RWPE1 (cell line): ENCODE measurements at places on chromosomes 1 and 21.

- DNase-seq = no peak
Observed at GRCh38 chr1:48069662-48070395, 72.6 kb upstream of the TRABD2B start.

- DNase-seq = no peak
Observed at GRCh38 chr1:36838888-36839287, 195.4 kb downstream of the GRIK3 start.

DNA sequence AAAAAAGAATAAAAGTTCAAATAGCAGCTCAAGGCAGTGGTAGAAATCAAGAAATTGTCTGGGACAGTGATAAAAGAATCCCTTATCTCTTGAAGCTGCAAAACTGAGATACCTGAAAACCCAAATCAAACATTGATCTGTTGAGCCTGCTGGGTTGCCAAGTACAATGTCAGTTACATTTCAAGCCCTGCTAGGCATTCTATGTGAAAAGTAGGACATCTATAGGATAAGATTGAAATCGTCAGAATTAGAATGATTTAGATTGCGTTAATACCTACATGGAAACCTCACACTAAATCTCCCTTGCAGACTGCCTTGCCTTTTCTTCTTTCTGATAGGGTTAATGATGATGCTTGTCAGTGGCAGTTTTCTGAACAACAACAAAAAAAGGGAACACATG is 1684.4 kb upstream of the B3GALT2 start:
- DNase-seq = no peak

GRCh38 chr1:65495137-65495536 is 74.7 kb downstream of the LEPR start:
- no peak for DNase-seq

DNA sequence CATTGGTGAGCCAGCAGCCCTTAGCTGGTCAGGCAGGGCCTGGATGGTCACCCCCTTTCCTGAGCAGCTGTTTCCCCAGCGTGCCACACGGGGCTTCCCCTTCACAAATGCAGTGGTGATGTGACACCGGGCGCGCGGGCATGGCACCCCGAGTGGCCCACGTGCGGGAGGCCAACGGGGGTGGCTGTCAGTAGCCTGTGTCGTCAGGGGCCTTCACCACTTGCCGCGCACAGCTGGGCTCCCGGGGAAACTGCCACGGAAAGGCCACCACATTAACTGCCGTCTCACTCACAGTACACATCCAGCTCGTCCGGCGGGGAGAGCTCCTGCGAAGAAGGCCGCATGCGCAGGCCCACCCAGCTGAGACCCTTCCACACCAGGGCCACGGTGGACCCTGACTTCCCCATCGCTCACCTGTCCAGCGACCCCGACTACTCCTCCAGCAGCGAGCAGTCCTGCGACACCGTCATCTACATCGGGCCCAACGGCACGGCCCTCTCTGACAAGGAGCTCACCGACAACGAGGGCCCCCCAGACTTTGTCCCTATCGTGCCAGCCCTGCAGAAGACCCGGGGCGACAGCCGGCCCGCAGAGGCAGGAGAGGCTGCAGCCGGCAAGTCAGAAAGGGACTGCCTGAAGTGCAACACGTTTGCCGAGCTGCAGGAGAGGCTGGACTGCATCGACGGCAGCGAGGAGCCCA is 530.5 kb downstream of the KIF26B start:
- DNase-seq = no peak

DNA sequence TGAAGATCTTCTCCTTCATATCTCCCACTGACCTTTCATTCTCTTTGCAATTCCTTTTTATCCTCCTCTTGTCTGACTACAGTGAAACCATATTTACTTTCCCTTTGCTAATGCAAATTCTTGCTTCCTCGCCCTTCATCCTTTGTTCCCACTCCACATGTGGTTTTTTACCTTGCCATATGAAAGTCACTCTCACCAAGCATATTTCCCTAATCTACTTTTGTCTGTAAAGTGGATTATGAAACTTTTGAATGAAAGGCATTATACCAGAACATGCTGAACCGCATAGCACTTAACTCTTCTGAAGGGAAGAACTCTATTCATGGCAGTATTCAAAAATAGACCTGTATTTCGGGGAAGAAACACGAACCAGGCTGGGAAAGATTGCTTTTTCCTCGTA is 8.0 kb upstream of the TMPRSS15 start:
- DNase-seq = no peak

DNA sequence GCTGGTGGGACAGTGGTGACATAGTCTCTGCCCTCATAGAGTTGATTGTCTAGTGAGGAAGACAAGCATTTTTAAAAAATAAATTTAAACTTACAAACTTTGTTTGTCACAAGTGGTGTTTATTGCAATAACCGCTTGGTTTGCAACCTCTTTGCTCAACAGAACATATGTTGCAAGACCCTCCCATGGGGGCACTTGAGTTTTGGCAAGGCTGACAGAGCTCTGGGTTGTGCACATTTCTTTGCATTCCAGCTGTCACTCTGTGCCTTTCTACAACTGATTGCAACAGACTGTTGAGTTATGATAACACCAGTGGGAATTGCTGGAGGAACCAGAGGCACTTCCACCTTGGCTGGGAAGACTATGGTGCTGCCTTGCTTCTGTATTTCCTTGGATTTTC is 58.4 kb downstream of the LAMC2 start:
- no peak for DNase-seq

GRCh38 chr1:238001818-238002217 is 111.1 kb upstream of the ZP4 start:
- DNase-seq = no peak

DNA sequence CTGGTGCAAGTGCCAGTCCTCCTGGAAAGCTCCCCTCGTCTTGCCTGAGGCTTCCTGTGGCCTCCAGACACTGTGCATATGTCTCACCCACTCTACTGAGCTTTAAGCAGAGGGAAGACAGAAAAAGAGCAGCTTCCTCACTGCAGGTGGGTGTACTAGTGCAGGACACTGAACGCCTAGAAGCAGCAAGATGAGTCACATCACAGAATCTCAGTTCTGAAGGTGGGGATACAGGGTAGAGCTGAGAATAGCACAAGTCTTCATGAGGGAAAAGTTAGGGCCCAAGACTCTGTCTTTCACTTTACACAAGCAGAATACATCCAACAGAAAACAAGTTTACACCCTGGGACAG is 37.4 kb downstream of the PCAT6 start:
- DNase-seq = no peak
